ENCODE measurements at places on chromosomes 13 and 19.

- DNase-seq = no peak
Observed at GRCh38 chr13:75656425-75656989, 20.4 kb downstream of the LMO7 start.

DNA sequence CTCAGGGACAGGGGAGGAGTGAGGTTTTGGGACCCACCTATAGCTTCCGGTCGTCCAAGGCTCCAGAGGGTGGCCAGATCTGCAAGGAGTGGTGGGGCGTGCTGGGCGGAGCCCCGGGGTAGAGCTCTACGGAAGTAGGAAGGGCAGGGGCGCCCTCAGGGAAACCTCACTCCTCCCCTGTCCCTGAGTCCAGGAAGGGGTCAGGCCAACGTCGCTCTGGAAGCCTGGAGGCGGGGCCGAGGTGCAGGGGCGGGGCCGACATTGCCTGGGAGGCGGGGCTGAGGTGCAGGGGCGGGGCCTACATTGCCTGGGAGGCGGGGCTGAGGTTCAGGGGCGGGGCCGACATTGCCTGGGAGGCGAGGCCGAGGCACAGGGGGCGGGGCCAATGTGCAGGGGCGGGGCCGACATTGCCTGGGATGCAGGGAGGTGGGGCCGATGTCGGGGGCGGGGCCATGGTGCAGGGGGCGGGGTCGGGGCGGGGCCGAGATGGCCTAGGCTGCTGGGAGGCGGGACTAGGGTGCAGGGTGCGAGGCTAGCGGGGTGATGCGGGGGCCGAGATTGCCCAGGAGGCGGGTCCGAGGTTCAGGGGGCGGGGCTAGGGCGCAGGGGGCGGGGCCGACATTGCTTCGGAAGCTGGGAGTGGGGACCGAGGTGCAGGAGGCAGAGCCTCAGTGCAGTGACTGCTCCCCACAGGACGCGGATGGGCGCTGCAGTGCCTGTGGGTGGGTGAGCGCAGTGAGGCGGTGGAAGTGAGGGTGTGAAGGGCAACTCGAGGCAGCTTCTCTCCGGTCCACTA, 4.9 kb upstream of the PALM start:
- peak; percentile 32 for DNase-seq

DNA sequence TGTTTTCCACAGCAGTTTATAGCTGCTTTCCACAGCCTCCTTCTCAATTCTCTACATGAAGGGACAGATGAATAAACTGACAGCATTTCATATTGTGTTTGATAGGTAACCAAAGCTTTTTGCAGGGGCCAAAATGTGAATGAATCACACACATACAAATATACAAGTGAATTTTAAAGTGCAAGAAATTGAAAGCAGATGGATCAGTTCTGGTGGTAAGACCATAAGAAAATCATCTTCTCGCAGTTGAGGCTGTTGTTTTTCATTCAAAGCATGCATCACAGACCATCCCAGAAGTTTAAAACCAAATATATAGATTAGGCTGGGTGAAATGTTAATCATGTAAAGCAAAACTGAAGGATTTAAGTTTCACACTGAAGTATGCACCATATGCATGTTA, 1569.4 kb downstream of the PCDH9 start:
- no peak for DNase-seq

DNA sequence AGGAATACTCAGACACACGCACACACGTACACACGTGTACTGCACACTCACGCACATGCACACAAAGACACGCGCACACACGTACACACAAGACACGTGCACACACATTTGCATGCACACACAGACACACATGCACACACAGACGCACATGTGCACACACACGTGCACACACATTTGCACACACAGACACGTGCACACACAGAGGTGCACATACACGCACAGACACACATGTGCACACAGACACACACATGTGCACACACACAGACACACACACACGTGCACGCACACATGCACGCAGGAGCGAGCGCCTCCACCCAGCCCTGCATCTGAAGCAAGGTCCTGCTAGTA, 81.1 kb downstream of the GADD45B start:
- no peak for DNase-seq

- DNase-seq = no peak
Observed at GRCh38 chr13:90105276-90105675, 1242.2 kb upstream of the MIR17HG start.

DNA sequence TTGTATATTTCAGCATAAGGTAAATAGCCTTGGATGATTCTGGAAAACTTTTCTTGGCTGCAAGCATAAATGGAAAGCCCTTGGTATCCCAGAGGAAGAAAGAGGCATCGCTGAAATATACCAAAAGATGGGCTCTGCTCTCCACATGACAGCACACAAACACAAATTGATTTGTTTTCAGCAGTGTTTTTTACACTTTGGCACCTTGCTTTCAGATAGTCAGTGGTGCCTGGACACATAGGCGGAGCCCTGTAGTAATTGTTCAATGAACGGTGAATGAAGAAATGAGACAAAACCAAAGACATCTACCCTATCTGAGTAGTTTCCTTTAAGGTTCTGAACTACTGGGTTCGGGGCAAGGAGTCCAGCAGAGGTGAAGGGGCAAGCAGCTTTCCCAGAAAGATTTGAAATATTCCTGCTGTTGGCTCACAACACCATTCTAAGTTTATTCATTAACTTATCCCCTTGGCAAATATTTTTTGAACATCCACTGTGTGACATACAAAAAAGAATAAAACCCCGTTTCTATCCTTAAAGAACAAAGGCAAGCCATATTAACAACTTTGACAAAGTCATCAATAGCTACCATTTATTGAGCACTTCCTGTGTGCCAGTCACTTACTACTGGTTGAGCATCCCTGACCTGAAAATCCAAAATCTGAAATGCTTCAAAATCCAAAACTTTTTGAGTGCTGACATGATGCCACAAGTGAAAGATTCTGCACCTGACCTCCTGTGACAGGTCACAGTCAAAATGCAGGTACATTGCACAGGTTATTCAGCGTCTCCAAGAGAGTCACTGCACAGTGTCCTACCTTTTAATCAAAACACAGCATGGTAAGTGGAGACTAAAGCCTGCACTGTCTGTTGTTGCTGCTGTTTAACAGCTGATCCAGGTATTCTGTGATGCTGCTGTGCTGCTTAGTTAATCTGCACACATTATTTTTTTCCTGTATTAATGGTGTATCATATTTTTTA, 238.1 kb downstream of the DCLK1 start:
- DNase-seq = no peak

DNA sequence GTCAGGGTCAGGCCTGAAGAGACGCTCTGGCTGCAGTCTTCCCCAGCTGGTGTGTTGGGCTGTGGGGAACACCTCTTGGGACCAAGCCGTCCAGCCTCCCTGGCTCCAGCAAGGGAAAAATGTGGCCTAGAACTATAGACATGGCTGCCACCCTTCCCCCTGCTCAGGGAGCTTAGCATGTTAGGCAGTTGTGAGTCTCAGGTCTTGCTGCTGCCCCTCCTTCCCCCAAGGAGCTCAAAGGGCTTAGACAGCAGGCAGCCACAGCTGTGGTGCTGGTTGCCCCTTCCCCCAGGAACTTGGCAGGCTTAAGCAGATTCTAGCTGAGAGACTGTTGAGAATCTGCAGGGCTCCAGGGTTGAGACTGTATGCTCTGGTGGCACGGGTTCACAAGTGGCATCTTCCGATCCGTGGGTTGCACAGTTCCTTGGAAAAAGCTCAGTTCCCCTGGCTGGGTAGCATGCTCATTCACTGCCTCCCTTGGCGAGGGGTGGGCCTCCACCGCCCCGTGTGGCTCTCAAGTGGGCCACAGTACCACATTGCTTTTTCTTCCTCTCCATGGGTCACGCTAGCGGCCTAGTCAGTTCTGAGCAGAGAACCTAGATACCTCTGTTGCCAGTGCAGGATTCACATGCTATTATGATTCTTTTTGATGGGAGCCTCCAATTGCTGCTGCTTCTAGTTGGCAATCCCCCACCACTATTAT, 1258.6 kb downstream of the OLFM4 start:
- no peak for DNase-seq

DNA sequence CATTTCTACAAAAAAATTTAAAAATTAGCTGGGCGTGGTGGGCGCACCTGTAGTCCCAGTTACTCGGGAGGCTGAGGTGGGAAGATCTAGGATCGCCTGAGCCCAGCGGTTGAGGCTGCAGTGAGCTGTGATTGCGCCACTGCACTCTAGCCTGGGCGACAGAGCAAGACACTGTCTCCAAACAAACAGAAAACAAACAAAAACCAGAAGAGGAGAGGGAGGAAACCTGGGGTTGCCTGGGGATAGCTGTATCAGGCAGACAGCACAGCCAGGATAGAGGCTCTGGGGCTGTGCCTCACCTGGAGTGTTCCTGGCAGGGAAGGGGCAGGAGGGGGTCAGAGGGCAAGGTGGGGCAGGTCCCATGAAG, 2.6 kb upstream of the POLR2E start:
- DNase-seq = peak; percentile 69

DNA sequence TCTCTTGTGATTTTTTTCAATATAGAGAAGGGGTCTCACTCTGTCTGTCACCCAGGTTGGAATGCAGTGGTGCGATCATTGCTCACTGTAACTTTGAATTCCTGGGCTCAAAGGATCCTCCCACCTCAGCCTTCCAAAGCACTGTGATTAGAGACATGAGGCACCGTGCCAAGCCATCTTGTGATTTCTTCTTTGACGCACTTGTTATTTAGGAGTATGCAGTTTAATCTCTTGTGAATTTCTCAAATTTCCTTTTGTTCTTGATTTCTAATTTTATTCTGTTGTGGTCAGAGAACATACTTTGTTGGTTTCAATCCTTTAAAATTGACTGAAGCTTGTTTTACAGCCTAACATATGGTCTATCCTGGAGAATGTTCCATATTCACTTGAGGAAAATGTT, 14.5 kb downstream of the IPO5 start:
- DNase-seq = no peak

DNA sequence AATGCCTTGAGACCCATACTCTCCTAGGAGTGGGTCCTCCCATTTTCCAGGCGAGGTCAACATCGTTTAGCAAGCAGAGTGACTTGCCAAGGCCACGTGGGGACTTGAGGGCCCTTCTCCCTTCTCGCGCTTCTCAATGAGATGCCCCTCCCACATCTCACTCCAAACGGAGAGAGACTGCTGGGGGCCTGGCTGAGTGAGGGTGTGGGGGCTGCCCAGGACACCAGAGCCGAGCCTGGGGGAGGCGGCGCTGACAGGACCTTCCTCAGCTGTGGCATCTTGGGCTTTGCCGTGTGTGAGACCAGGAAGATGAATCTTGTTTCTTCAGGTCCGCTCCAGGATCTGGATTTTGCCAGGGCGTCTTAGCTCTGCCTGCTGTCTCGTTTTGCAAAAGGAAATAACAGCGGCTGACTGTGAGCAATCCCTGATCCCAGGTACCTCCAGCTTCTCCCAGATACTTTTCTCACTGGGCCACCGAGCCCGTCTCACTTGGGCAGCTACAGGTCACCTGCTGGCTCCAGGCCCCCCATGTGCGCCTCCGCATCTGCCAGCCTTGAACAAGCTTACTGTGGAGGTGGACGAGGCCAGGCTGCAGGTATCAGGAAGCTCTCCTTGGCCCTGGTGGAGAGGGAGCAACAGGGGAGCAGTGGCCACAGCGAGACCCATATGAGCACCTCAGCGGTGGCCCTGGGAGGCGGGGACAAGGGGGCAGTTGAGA, 6.0 kb downstream of the COX6B2 start:
- no peak for DNase-seq

GRCh38 chr19:2274931-2275535, 6.9 kb downstream of the PEAK3 start:
- peak; percentile 10 for DNase-seq

All from NCI-H774 (cell line).